ENCODE measurements at places on chromosomes 4 and X. TPM values are rescaled to one million over a fixed set of nuclear protein-coding genes. Genes with fewer than 3 reads are reported as not detected.

- H3K4me1 ChIP-seq: no peaks in the 10 kb centered on the region
- peaks cover 45% of the 10 kb centered on the region for H3K36me3 ChIP-seq
- DNase-seq: no peak
- peaks cover 1% of the 10 kb centered on the region for H3K27me3 ChIP-seq
- H3K27ac ChIP-seq: no peak overlapping the region
Measured at GRCh38 chr4:1958276-1959103, 50.3 kb downstream of the NELFA start.

DNA sequence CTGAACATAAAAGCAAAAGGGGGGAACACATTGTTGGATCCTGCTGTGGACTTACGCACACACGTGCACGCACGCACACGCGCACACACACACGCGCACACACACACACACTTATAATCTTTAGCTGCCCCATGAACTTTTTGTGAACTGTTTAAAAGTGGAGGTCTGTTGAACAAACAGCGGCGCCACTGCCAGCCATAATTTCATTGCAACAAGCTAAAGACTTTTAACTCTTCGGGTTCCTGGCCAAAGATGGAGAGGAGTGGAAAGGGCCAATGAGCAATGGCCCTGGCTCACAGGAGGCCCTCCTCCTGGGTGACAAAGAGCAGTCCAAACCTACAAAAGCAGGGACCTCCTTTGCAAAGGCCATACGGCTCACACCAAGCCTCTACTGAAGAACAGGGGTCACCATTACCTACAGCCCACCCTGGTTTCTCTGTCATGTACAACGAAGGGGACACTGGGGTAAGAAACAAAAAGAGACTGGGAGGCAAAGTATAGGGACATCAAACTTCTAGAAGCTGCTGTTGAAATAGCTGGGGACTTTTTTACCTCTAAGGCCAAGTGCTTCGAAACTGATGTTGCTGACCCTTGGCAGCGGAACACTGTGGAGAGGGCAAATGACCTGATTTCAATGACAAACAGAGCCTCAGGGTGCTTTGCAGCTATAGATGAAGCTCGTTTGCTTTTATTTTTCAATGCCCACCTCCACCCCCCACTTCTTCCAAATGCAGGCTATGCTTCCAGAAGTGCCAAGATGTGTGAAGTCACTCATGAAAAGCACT is 16.7 kb downstream of the BCOR start:
- no peaks in the 10 kb centered on the region for H3K36me3 ChIP-seq
- peaks cover 11% of the 10 kb centered on the region for H3K4me1 ChIP-seq
- H3K27me3 ChIP-seq: peaks cover 1% of the 10 kb centered on the region
- no peak overlapping the region for H3K27ac ChIP-seq

- H3K4me1 ChIP-seq: peaks cover 22% of the 10 kb centered on the region
- no peaks in the 10 kb centered on the region for H3K27me3 ChIP-seq
- no peaks in the 10 kb centered on the region for H3K36me3 ChIP-seq
- no peak overlapping the region for H3K27ac ChIP-seq
Measured at GRCh38 chr4:145487631-145488030, 6.0 kb downstream of the SMAD1 start.

- H3K4me3 ChIP-seq: no peak overlapping the region
- H3K4me1 ChIP-seq: no peaks in the 10 kb centered on the region
- no peak overlapping the region for H3K27ac ChIP-seq
- no peaks in the 10 kb centered on the region for H3K36me3 ChIP-seq
- no peaks in the 10 kb centered on the region for H3K27me3 ChIP-seq
- no peak for DNase-seq
Measured at GRCh38 chrX:149010853-149011224, 494.3 kb downstream of the IDS start.

C4orf51 gene
- not detected for total RNA-seq
